Left cardiac atrium (tissue), 4 donors: ENCODE measurements at places on chromosomes 13 and 19. TPM values are rescaled to one million over a fixed set of nuclear protein-coding genes. Genes with fewer than 3 reads are reported as not detected.
A peak's percentile ranks its signal among the peaks of the same experiment; 100 is the strongest.

IGSF23 gene
- total RNA-seq, result not detected

MBNL2 gene
- 60.3 TPM for total RNA-seq

IZUMO2 gene
- total RNA-seq, result not detected

- DNase-seq, result no peak
Observed at GRCh38 chr13:39930544-39931444, 275.3 kb downstream of the COG6 start.

- peak; percentile 49 for DNase-seq
Observed at GRCh38 chr19:47309608-47310007, at the start of gene C5AR1. C5AR1 (plus strand) TSS chr19:47309861; CDS start chr19:47309896, 35 bp downstream.

DNA sequence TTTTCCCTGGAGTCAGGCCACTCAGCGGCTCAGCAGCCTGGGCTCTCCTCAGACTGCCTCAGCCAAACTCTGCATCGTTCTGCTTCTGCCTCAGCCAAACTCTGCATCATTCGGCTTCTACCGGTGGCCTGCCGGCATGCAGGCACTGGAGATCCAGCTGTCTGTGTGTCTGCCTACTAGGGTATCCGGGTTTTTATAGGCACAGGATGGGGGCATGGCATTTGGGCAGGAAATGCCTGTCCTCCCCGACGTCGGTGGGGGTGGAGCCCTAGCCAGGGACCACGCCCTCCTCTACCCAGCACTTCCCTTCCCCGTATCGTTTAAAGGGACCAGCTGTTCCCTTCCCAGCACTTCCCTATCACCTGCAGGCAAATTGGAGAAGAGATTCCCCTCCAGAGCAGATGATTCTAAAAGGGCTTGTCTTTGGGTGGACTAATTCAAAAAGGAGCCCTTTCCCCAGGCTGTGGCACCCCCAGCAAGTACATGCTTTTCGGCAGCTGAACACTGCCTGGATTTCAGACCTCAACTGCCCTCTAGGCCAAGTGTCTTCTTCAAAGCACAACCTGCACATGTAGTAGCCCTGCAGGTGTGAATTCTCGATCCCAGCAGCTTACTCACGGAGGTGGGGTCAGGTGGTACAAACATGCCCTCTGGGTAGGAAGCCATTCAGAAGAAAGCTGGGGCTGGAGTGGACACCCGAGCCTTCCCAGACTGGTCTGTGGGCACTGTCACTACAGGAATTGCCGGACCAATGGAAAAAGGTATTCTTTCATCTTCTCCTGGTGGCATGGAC, 25.4 kb upstream of the GPR12 start:
- peak; percentile 41 for DNase-seq
